ENCODE measurements at places on chromosomes 6 and 20.
A peak's percentile ranks its signal among the peaks of the same experiment; 100 is the strongest.

DNA sequence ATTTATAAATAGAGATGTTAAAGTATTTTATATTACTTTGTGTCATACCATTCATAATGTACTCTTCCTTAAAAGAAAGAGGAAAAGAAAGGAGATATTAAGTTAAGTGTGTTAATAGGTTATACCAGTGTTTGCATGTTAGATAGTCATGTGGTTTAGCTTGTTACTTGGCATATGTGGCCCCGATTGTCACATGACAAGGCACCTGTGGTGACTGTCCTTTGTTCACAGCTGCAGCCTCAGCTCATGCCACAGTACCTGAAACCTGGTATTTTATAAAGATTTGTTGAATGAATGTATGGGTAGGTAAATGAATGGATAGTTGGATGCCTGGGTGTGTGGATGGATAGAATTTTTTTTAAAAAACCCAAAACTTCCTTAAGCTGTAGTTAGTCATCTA lies 306.1 kb upstream of the FLRT3 start:
- DNase-seq = no peak

- DNase-seq = no peak
These were observed 410.2 kb downstream of the CDC5L start for GRCh38 chr6:44797746-44798145.

DNA sequence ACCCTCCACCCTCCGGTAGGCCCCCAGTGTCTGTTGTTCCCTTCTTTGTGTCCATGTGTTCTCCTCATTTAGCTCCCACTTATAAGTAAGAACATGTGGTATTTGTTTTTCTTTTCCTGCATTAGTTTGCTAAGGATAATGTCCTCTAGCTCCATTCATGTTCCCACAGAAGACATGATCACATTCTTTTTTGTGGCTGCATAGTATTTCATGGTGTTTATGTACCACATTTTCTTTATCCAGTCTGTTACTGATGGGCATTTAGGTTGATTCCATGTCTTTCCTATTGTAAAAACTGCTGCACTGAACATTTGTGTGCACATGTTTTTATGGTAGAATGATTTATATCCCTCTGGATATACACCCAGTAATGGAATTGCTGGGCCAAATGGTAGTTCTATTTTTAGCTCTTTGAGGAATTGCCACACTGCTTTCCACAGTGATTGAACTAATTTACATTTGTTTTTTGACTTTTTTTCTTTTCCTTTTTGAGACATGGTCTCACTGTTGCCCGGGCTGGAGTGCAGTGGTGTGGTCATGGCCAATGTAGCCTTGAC lies 4.5 kb downstream of the KPNA5 start:
- DNase-seq = no peak

DNA sequence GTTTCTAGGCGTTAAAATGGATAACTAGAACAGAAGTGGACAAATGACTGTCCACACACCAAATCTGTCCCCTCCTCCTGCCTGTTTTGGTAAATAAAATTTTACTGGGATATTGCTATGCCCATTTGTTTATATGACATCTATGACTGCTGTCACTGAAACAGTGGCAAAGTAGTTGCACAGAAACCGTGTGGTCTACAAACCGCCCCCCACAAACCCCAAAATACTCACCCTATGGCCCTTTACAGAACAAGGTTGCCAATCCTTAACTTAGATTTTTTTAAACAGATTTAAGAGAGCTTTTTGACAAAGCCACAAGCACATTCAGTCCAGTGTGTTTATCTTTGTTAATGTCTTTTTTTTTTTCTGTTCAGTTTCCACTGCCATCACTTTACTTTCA lies 137.8 kb downstream of the MTFR2 start:
- DNase-seq = no peak

- no peak for DNase-seq
These were observed 359.4 kb downstream of the EPHA7 start for GRCh38 chr6:93059911-93060310.

DNA sequence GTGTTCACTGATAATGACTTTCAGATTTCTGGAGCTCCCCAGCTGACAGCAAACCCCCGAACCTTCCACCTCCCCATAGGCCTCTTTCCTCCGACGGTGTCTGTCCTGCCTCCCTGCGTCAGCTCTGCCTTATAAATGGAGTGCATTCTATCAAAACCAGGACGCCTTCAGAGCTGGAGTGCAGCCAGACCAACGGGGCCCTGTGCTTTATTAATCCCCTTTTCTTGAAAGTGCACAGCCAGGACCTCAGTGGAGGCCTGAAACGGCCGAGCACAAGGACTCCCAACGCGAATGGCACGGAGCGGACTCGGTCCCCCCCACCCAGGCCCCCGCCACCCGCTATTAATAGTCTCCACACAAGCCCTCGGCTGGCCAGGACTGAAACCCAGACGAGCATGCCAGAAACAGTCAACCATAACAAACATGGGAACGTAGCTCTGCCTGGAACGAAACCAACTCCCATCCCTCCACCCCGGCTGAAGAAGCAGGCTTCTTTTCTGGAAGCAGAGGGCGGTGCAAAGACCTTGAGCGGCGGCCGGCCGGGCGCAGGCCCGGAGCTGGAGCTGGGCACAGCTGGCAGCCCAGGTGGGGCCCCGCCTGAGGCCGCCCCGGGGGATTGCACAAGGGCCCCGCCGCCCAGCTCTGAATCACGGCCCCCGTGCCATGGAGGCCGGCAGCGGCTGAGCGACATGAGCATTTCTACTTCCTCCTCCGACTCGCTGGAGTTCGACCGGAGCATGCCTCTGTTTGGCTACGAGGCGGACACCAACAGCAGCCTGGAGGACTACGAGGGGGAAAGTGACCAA lies 42.3 kb upstream of the NAA20 start:
- DNase-seq = no peak

GRCh38 chr6:10278746-10279145 lies 136.1 kb downstream of the TFAP2A start:
- no peak for DNase-seq

- DNase-seq = no peak
These were observed 492.3 kb downstream of the PREX1 start for GRCh38 chr20:48335308-48336050.

- no peak for DNase-seq
These were observed 11.3 kb downstream of the TCP1 start for GRCh38 chr6:159778131-159778530.

- DNase-seq = no peak
These were observed 9.4 kb upstream of the TRIB3 start for GRCh38 chr20:370977-371754.

DNA sequence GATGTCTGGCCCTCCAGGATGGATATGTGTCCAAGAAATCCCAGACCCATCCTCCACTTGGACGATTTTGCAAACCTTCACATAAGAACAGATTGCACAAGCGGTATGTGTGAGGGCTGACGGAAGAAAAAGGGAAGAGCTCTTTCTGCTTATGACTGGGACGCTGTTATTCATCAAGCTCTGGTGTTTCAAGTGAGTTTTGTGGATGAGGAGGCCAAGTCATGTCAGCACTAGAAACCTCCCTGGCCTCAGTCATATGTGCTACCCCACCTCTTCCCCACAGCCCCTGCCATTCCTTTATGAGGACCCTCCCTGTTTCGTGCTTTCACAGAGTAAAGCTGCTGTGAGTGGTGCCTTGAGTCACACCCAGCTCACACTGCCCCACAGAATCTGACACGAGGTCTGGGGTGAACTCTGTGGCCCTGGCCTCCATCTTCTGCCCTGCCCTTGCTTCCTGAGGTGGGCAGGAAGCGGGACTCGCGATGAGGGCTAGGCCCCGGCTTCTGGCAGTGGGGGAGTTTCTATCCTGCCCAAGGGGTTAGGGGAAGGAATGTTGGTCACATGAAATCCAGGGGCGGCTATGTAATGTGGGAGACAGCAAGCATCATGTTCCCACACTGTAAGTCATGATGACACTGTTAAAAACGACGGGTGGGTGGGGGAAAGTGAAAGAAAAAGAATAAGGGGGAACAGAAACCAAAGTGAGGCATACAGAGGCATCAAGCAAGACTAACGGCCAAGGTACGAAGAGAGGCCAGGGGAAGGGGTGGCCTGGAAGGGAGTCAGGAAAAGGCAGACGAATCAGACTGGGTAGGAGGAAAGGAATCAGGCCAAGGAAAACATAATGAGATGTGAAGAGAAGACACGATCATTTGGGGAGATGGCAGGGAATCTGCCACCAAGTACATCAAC lies 78.1 kb downstream of the PRDM1 start:
- peak; percentile 38 for DNase-seq

- DNase-seq = no peak
These were observed 111.9 kb downstream of the TRIM27 start for GRCh38 chr6:28811873-28812272.

DNA sequence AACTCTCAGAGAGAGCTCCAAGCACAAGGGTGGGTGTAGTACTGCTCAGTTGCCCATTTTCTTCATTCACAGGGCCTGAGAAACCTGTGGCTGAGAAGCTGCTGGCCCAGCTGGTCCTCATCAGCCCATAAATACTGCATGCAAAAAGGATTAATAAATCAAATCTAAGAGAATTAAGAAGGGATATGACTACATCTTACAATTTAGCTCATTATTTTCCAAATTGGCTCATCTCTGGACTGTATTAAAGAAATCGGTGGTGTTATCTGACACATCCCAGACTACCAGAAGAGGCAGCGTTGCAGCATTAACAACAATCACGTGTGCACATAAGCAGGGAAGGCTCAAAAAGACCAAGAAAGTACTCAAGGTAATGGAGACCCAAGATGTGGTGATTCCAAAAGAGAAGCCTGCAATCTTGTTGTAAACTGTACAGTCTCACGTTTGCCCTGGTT lies 90.7 kb downstream of the CD24 start:
- DNase-seq = no peak

GRCh38 chr6:164832410-164832809 lies 477.0 kb downstream of the C6orf118 start:
- DNase-seq = no peak

DNA sequence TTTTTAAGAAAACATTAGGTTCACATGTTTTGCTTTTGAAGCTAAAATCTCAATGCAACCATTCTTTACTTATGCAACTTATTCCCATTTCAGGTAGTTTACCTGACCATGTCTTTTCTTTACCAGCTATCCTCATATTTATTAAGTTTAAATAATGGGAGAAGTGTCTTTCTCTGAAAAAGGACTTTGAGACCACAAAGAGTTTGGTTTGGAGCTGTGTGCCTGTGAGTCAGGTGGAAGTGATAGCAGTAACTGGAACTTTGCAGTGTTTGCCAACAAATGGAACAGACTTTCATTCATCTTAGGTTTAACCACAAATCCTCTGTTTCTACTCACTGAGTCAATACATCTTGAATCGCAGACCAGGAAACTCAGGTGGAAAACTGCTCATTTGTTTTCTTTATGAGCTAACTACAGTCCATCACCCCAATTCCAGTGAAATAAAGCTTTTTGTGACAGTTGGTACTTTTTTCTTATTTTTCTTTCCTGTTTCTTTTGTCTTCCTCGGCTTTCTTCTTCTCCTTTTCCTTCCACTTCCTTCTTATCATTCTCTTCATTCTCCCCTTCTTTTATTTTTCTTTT lies 148.3 kb upstream of the RIN2 start:
- DNase-seq = no peak

GRCh38 chr20:32455901-32456701 lies 98.0 kb downstream of the ASXL1 start:
- DNase-seq = no peak

GRCh38 chr6:165167861-165168260 lies 141.5 kb downstream of the C6orf118 start:
- DNase-seq = no peak

- no peak for DNase-seq
These were observed 258.2 kb upstream of the HSF2 start for GRCh38 chr6:122141246-122141645.

DNA sequence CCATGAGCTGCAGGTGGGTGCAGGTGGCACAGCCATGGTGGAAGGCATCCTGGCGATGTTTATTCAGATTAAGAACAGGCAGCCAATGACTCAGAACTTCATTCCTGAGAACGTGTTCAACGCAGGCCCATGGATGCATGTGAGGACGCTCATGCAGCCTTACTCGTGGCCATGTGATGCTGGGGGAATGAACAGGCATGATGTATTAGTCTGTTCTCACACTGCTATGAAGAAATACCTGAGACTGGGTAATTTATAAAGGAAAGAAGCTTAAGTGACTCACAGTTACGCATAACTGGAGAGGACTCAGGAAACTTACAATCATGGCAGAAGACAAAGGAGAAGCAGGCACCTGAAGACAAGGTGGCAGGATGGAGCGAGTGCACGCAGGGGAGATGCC lies 146.6 kb downstream of the RNASET2 start:
- DNase-seq = no peak

GRCh38 chr20:42701948-42702347 lies 487.8 kb downstream of the PTPRT start:
- no peak for DNase-seq

DNA sequence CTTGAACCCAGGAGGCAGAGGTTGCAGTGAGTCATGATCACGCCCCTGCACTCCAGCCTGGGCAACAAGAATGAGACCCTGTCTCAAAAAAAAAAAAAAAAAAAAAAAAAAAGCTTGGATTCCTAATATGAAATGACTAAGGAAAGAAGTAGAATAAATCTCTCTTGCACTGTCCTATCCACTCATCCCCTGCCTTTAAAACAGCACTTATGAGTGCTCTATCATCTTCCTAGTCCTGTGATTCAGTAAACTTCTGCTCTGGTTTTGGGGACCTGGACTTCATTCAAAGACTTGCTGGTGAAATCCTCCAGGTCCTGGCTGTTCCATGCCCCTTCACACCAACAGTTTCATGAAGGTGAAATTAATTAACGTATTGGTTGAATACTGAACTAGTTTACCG lies 29.6 kb downstream of the TNFAIP3 start:
- DNase-seq = no peak

- no peak for DNase-seq
These were observed 129.4 kb upstream of the RIN2 start for GRCh38 chr20:19628570-19629134.

- no peak for DNase-seq
These were observed 360 bp downstream of the ANKRD60 start for GRCh38 chr20:58228103-58228483.

- no peak for DNase-seq
These were observed 150.1 kb downstream of the ELOVL4 start for GRCh38 chr6:79797163-79797764.
